Fibroblast of the conjunctiva (primary cell): ENCODE measurements at places on chromosomes 4 and X.

- no peak for DNase-seq
Measured at GRCh38 chr4:169094656-169095231, 84.7 kb upstream of the CBR4 start.

- DNase-seq: no peak
Measured at GRCh38 chr4:67749286-67749685, 4.9 kb downstream of the GNRHR start.

DNA sequence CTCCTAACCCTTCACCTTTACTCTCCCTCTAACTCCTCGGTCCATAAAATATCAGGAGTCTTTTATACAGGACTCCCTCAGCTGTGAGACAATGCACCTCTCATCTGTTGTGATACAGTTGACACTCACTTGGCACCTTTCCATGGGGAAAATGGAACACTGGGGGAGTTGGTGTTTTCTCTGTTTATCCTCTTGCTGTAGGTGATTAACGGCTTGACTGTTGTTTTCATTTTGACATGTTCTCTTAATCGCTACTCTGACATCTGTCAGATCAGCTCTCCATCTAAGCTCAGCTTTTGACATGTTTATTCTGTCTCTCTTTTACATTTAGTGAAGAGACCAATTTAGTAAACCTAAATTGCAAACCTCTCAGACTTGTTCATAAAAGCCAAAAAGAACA is 604.8 kb downstream of the TRAM1L1 start:
- DNase-seq: no peak

DNA sequence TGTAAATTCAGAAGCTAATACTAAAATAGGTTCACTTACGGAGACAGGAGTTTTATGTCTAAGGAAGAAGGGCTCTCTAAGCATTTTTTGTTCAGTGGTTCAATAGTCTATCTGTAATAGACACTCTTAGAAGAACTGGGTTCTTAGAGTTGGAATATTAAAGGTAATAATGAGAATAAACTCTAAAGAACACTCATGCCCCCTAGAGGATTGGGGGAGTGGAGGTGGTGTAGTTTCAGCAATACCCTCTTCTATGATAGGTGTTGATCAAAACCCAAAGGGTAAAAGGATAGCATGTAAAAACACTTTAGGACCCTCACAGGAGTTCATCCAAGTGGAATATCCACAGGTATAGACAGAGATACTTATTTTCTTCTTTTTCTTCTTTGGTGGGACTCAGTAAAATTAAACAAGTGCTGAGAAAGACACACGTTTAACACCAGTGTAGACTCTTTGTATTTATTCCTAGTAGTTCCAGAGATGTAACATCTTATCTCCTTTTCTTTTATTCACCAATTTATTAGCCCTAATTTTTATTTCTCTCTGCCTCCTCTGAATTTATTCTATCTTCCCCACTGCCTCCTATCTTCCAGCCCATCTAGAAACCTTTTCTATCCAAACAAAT is 25.7 kb upstream of the MND1 start:
- DNase-seq: peak; percentile 43

GRCh38 chr4:13325744-13326143 is 158.4 kb downstream of the RAB28 start:
- no peak for DNase-seq

DNA sequence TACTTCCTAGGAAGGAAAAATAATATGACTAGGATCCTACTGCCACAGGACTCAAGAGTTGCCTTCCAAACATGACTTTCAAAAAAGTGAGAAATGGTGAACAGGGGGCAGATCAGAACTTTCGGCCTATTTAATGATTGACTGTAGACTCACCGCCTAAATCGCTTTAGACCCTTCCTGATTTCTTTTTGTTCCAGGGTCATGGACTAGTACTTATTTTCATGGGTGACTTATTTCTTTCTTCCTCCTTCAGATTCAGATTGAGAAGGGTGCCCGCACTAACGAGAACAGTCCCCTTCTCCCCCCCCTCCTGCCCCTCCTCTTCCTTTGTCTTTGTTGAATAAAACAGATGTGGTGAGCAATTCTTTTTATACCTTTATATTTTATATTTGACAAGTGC is 48.0 kb upstream of the KLHL8 start:
- no peak for DNase-seq

GRCh38 chr4:7733801-7734650 is 205.6 kb downstream of the AFAP1 start:
- DNase-seq: no peak

- no peak for DNase-seq
Measured at GRCh38 chrX:111259559-111259958, 10.7 kb downstream of the CAPN6 start.

DNA sequence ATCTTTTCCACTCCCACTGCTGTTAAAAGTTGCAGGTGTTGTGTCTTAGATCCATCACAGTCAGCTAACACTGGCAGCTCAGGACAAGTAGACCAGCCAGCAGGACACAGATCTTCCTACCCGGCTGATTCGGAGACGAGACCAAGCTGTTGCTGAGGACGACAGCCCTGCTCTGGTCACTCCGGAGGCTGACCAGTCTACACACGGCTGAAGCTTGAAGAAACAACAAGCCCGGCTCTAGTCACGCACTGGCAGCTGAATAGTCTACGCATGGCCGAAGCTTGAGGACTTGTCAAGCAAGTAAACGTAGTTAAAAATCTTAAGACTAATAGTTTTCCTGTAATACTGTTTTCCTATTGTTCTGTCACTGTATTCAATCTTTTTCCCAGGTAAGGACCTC is 1.8 kb downstream of the ACOX3 start:
- no peak for DNase-seq

GRCh38 chr4:71255976-71256375 is 82.8 kb upstream of the SLC4A4 start:
- DNase-seq: no peak

DNA sequence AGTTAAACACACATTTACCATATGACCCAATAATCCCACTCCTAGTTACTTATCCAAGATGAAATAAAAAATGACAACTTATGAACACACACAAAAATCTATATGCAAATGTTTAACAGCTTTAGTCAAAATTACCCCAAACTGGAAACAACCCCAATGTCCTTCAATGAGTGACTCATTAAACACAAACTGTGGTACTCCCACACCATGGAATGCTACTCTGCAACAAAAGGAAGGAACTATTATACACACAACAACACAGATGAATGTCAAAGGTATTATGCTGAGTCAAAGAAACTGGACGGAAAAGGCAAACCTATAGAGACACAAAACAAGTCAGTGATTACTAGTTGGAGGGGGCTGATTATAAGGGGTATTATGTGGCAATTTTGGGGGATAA is 40.5 kb downstream of the MED14 start:
- DNase-seq: no peak

- no peak for DNase-seq
Measured at GRCh38 chrX:43386875-43387274, 269.2 kb upstream of the MAOA start.

- DNase-seq: peak; percentile 63
Measured at GRCh38 chr4:85779165-85779564, 304.2 kb downstream of the ARHGAP24 start.
